ENCODE measurements at places on chromosomes 2 and 18.

GRCh38 chr2:25867396-25868003 is 10.8 kb downstream of the ASXL2 start:
- no peak for DNase-seq

GRCh38 chr2:148614014-148614321 is 30.6 kb upstream of the EPC2 start:
- no peak for DNase-seq

- no peak for DNase-seq
Observed at GRCh38 chr2:29246383-29247300, 131.4 kb downstream of the CLIP4 start.

DNA sequence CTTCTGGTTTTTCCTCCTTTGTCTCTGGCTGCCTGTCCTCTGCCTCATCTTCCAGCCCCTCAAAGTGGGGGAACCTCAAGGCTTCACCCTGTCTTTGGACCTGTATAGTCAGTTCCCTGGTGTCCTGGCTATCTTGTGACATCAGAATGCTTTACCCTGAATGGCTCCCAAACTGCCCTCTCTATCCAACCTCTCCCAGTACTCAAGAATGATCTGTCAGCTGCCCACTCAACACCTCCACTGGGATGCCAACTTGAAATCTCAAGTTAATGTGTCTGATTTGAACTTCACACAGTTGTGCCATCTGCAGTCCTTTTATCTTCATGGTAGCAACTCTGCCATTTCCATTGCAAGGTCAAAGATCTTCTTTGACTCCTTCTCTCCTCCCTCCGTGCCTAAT is 43.8 kb downstream of the UBE2F start:
- no peak for DNase-seq

- no peak for DNase-seq
Observed at GRCh38 chr18:77107292-77107691, 25.3 kb downstream of the MBP start.

DNA sequence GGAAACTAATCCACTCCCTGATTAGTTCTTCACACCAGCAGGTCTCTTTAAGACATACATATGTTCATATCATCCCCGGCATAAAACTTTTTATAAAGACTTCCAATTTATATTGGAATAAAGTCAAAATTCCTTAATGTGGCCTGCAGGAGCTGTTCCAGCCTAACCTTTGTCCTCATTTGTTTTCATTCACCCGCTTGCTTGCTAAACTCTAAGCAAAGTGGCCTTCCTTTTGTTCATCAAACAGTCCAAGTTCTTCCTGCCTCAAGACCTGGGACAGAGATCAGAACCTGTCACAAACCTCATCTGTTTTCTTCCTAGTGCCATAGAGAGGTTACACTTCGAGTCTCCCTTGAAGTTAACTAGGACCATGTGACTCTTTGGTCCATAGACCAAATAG is 339.4 kb upstream of the ID2 start:
- no peak for DNase-seq

GRCh38 chr2:705971-706511 is 28.8 kb upstream of the TMEM18 start:
- no peak for DNase-seq

- DNase-seq, result no peak
Observed at GRCh38 chr2:208245746-208246145, 9.1 kb downstream of the IDH1 start.

GRCh38 chr2:216082117-216082711 is 495 bp downstream of the TMEM169 start:
- DNase-seq, result no peak

GRCh38 chr2:223815186-223815883 is 22.0 kb downstream of the AP1S3 start:
- no peak for DNase-seq

- no peak for DNase-seq
Observed at GRCh38 chr2:183359867-183360266, 235.6 kb downstream of the NUP35 start.

GRCh38 chr18:9792565-9793245 is 84.6 kb downstream of the RAB31 start:
- no peak for DNase-seq

GRCh38 chr2:56714400-56714799 is 530.6 kb downstream of the CCDC85A start:
- no peak for DNase-seq

DNA sequence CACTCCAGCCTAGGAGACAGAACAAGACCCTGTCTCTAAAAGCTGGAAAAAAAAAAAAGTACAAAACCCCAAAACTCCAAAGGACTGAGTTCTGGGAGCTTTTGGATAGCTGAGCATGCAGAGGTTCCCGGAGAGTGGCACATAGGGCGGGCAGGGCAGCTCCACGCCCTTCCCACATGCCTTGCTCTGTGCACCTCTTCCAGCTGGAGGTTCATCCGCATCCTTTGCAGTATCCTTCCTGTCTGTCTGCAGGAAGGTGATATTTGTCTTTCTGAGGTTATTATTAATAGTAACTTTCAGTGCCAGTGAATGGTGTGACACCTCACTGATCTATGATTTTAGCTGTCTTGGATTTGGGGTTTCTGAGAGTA is 70.2 kb downstream of the INPP4A start:
- DNase-seq, result no peak

DNA sequence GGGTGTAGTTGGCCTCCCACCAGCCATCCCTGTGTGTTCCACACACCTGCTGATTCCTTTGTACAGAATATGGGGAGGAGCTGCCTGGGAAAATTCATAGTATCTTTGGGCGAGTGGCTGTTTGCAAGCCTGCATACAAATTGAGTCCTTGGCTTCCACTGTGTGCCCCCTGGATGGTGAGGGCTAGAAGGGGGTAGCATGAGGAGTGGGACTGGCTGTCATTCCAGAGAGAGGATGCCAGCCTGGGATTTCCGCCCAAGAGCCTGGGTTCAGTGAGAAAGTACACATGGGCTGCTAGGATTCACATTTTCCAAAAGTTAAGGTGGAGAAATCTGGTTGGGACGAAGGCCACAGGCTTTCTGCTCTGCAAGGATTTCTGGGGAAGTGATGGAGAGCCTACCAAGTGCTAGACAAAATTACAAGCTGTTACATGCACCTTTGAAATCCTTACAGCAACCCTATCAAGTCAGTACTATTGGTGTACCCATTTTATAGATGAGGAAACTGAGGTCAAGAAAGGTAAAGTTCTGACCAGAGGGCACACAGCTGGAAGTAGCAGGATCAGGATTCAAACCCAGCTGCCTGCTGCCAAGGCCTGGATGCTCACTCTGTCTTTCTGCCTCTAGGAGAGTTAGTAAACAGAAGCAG is 606 bp upstream of the TOGARAM2 start:
- no peak for DNase-seq

DNA sequence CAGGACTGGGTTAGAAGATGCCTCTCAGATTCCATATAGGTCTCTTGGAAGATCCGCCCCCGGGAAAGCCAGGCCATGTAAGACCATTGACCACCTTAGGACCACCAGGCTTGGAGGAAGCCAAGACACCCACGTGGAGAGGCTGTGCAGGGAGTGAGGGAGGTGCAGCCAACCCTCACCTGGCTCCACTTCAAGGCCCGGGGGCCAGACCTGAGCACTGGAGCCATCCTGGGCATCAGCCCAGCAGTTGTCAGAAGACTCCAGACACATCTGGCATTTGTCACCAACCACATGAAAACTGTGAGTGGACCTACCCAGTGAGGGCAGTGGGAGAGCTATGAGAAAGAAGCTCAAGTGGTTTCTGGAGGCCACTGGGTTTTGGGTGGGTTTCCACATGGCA is 214.4 kb downstream of the MYT1L start:
- no peak for DNase-seq

DNA sequence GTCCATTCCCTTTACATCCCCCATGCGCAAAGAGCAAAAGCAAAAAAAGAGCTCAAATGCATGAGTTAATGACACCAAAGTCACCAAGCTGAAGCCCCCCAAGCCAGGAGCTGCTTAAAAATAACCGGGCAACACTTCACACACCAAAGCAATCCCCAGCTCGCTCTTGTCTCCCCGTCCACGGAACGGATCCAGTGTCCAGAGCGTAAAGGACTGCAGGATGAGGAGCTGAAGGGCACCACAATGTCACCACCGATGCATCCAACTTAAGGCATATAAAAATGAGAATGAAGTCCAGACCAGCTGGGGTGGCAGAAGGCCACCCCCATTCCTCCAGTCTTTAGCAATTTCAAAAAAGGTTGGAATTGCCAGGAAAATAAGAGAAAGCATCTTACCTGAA is 8.7 kb downstream of the SMAD7 start:
- no peak for DNase-seq

DNA sequence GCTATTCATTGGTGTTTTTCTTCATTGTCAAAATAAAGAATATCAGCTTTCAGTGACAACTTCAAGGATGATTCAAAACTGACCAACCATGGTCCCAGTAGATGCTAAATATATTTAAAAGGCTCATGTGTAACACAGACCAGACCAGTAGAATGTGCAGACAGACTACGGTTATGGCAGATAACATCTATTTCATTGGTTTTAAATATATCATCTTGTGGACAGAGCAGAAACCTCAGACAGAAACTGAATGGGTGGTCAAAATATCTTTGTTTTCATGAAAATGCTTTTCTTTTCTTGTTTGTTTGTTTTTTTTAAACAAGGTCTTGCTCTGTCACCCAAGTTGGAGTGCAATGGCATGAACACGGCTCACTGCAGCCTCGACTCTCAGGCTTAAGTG is 107.4 kb upstream of the CREB1 start:
- no peak for DNase-seq

GRCh38 chr2:233440714-233441113 is 86.4 kb downstream of the DGKD start:
- no peak for DNase-seq

GRCh38 chr2:23670245-23670592 is 256.7 kb downstream of the ATAD2B start:
- DNase-seq, result no peak

DNA sequence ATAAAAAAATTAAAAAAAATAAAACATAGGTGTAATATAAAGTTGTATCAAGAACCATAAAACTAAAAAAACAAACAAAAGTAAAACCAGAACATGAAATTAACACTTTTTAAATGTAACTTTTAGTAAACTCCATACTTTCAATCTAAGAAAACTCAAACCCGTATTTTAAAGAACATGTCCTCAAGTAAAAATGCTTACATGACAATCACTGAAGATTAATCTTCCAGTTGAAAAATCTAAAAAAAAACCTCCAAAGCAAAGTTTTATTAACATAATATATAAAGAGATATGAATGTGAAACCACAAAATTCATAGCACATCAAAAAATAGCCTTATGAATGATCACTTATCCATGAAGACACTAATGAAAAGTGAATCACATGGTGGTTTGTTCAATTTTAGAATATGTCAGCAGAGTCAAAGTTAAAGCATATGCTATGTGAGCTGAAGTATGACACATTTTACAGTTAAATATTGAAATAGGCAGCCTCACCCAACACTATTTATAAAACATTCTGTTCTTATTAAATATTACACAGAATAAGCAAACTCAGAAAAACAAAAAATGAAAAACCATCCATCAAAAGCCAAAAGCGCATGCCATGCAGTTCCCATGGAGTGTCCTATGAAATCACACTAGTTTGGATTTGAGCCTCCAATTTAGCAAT is 23.1 kb upstream of the CHAC2 start:
- no peak for DNase-seq

DNA sequence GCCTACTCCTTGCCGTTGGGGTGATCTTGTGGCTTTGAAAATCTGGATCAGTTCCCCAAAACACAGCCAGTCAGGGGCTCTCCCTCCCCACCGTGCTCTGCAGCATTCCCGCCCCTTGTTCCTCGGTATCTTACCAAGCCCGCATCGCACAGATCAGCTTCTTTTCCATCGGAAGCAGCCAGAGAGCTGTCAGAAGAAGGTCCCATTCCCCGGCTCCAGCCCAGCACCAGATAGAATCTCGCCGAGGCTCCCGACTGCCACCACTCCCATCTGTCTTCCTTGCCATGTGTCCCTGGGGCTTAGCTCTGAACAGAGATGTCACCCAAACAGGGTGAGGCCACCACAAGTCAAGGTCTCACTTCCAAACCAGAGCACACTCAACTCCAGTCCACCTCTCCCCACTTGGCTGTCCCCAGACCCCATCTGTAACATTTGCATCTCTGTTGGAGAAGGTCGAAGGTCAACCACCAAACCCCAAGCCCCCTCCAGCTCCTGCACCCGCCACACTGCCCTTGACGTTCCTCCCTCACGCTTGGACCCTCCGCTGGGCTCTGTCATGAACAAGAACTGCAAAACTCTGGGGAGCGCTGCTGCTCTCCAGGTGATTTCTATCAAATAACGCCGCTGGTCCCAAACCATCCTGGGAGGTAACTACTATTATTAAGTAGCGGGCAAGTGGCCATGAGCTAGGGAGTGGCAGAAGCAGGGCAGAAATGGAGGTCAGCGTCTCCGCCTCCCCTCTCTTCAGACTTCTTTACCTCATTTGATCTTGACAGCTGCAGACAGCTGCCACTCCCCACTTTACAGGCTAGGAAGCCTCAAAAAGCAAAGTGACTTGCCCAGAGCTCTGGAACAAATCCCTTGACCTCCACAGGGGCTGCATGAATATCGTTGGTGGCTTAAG is 70.0 kb upstream of the TAF1B start:
- no peak for DNase-seq

DNA sequence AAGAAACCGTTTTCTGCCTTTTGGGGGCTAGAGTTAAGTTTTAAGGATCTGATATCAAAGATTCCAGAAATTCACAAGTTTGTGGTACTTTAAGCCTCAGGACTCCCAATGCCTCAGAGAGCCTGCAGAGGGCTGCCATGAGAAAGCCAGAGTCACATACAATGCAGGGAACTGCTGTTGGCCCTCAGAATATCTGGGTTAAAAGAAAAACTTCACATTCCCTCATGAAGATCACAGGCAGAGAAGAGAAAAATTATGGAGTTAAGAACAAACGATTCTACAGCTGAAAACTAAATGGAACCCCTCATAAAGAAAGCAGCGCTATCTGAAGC is 39.5 kb downstream of the HDAC4 start:
- DNase-seq, result no peak

GRCh38 chr2:84435345-84436025 is 23.6 kb downstream of the SUCLG1 start:
- DNase-seq, result no peak

All from stimulated activated CD8-positive, alpha-beta memory T cell treated with anti-CD3 and anti-CD28 coated beads, Interleukin-4, amount 100 ng/mL, for 4 hours (primary cell).